Skeletal muscle tissue (tissue), 5 donors: ENCODE measurements at places on chromosomes 12 and 14. TPM values are rescaled to one million over a fixed set of nuclear protein-coding genes. Genes with fewer than 3 reads are reported as not detected.

PLA2G1B gene
- total RNA-seq: not detected

SDR39U1 gene
- 12.0 TPM for total RNA-seq

CCDC196 gene
- not detected for total RNA-seq

SLCO1A2 gene
- not detected for total RNA-seq

MLEC gene
- 50.6 TPM for total RNA-seq

PRKAB1 gene
- 12.5 TPM for total RNA-seq

MFAP5 gene
- 246 TPM for total RNA-seq

APOF gene
- total RNA-seq: not detected

KRT7 gene
- total RNA-seq: not detected

NOC4L gene
- 5.7 TPM for total RNA-seq

IL22 gene
- not detected for total RNA-seq

MMP19 gene
- 2.6 TPM for total RNA-seq

NUMB gene
- total RNA-seq: 17.2 TPM

KLHL33 gene
- total RNA-seq: 2.1 TPM

APOLD1 gene
- 9.9 TPM for total RNA-seq

ISM2 gene
- not detected for total RNA-seq

CLEC4D gene
- total RNA-seq: under 0.01 TPM

NRIP2 gene
- total RNA-seq: 1.0 TPM

KRT1 gene
- total RNA-seq: 2.1 TPM

ACOT2 gene
- total RNA-seq: 38.6 TPM

KRT2 gene
- total RNA-seq: not detected

PKP2 gene
- 5.2 TPM for total RNA-seq

CLEC6A gene
- total RNA-seq: under 0.01 TPM

LRIG3 gene
- 80.9 TPM for total RNA-seq

MAP3K9 gene
- under 0.01 TPM for total RNA-seq

SPRYD4 gene
- total RNA-seq: 2.1 TPM

PTPRB gene
- 19.3 TPM for total RNA-seq

CDH24 gene
- 1.6 TPM for total RNA-seq

CELA1 gene
- total RNA-seq: not detected

FOXG1 gene
- total RNA-seq: not detected

HOXC4 gene
- total RNA-seq: 1.0 TPM

TSHR gene
- under 0.01 TPM for total RNA-seq

KRT77 gene
- not detected for total RNA-seq
